Stimulated activated CD8-positive, alpha-beta memory T cell treated with anti-CD3 and anti-CD28 coated beads, Interleukin-4, amount 100 ng/mL, for 1 hour (primary cell): ENCODE measurements at places on chromosomes 12 and 14.

- DNase-seq = no peak
These were observed 880.3 kb upstream of the FOXG1 start for GRCh38 chr14:27886256-27886655.

GRCh38 chr14:39431416-39432178, 636 bp downstream of the FBXO33 start:
- DNase-seq = no peak

DNA sequence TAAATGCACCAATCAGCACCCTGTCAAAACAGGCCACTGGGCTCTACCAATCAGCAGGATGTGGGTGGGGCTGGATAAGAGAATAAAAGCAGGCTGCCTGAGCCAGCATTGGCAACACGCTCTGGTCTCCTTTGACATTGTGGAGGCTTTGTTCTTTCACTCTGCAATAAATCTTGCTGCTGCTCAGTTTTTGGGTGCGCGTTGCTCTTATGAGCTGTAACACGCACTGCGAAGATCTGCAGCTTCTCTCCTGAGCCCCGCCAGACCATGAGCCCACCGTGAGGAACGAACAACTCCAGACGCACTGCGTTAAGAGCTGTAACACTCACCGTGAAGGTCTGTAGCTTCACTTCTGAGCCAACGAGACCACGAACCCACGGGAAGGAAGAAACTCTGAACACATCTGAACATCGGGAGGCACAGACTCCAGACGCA, 8.4 kb upstream of the PIANP start:
- no peak for DNase-seq

DNA sequence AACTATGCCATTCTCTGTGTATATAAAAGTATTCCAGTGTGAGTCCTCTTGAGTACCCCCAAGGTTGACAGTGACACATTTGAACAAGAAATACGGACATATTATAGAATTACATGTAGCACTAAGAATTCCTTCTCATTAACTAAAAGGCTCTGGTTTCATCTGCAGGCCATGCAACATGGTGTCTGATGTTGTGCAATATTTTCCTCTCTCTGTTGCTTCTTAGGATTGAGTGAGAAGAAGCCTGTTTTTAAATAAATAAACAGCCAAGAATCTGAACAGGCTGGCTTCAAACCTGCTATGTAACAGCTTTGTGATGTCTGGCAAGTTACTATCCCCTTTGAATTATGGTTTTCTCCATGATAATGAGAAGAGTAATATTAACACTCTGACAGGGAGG, 22.2 kb upstream of the CCER1 start:
- DNase-seq = no peak

GRCh38 chr14:43525658-43526057, 981.4 kb downstream of the FSCB start:
- DNase-seq = no peak
